ENCODE measurements at places on chromosomes 12 and 14. TPM values are rescaled to one million over a fixed set of nuclear protein-coding genes. Genes with fewer than 3 reads are reported as not detected.

The CCDC198 gene
- total RNA-seq, result 0.13 TPM

The TMCC3 gene
- 0.59 TPM for total RNA-seq

The SCNN1A gene
- 1.9 TPM for total RNA-seq

The CLEC4E gene
- total RNA-seq, result not detected

The KLHDC1 gene
- 4.5 TPM for total RNA-seq

The GPD1 gene
- not detected for total RNA-seq

- H3K27me3 ChIP-seq, result no peaks in the 10 kb centered on the region
- peaks cover 8% of the 10 kb centered on the region for H3K4me1 ChIP-seq
- no peaks in the 10 kb centered on the region for H3K36me3 ChIP-seq
Measured at GRCh38 chr12:91579516-91580263, 397.1 kb upstream of the DCN start.

- H3K27me3 ChIP-seq, result no peaks in the 10 kb centered on the region
- DNase-seq, result no peak
- no peaks in the 10 kb centered on the region for H3K36me3 ChIP-seq
- H3K27ac ChIP-seq, result peak overlapping the region; percentile 94
- peak overlapping the region; percentile 26 for H3K4me3 ChIP-seq
Measured at GRCh38 chr14:61925043-61925442, 162.8 kb downstream of the SNAPC1 start.

DNA sequence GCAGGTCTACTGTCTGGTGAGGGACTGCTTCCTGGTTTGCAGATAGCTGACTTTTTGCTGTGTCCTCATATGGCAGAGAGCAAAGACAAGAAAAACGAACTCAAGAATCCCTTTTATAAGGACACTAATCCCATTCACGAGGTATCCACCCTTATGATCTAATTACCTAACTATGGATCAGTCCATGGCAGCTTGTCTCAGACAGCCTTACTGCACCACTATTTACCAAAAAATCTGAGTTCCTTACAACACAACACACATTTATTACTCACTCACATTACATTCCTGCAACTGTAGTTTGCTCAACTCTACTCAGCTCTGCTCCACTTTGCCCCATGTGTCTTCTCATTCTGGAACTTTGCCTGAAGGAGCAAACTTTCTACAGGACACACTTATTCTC, 10.1 kb upstream of the SLC6A15 start:
- peaks cover 36% of the 10 kb centered on the region for H3K27me3 ChIP-seq
- no peak overlapping the region for H3K4me3 ChIP-seq
- no peaks in the 10 kb centered on the region for H3K36me3 ChIP-seq

- H3K4me3 ChIP-seq, result no peak overlapping the region
- H3K4me1 ChIP-seq, result peaks cover 3% of the 10 kb centered on the region
- H3K36me3 ChIP-seq, result peaks cover 4% of the 10 kb centered on the region
- no peak overlapping the region for H3K27ac ChIP-seq
Measured at GRCh38 chr14:99931308-99931707, 133.9 kb upstream of the EVL start.

GRCh38 chr14:61034416-61035120, 53.5 kb downstream of the SLC38A6 start:
- H3K36me3 ChIP-seq, result peaks cover 2% of the 10 kb centered on the region
- no peak for DNase-seq
- H3K27ac ChIP-seq, result peak overlapping the region; percentile 74
- H3K27me3 ChIP-seq, result no peaks in the 10 kb centered on the region
- H3K4me1 ChIP-seq, result peaks cover 39% of the 10 kb centered on the region

GRCh38 chr14:26744903-26745302, 147.1 kb upstream of the NOVA1 start:
- H3K36me3 ChIP-seq, result no peaks in the 10 kb centered on the region
- H3K4me3 ChIP-seq, result no peak overlapping the region
- H3K27me3 ChIP-seq, result no peaks in the 10 kb centered on the region

GRCh38 chr12:94186278-94187241, 38.2 kb downstream of the PLXNC1 start:
- no peaks in the 10 kb centered on the region for H3K36me3 ChIP-seq
- H3K4me3 ChIP-seq, result no peak overlapping the region
- no peak overlapping the region for H3K27ac ChIP-seq

- peaks cover 2% of the 10 kb centered on the region for H3K27me3 ChIP-seq
- no peak for DNase-seq
- H3K36me3 ChIP-seq, result no peaks in the 10 kb centered on the region
- H3K27ac ChIP-seq, result no peak overlapping the region
- H3K4me1 ChIP-seq, result peaks cover 8% of the 10 kb centered on the region
Measured at GRCh38 chr12:115932066-115932465, 345.4 kb downstream of the MED13L start.
